ENCODE measurements at places on chromosomes 12 and 14. TPM values are rescaled to one million over a fixed set of nuclear protein-coding genes. Genes with fewer than 3 reads are reported as not detected.
A peak's percentile ranks its signal among the peaks of the same experiment; 100 is the strongest.

- DNase-seq: no peak
Observed at GRCh38 chr14:23177181-23177580, 6.3 kb downstream of the SLC7A8 start.

DNA sequence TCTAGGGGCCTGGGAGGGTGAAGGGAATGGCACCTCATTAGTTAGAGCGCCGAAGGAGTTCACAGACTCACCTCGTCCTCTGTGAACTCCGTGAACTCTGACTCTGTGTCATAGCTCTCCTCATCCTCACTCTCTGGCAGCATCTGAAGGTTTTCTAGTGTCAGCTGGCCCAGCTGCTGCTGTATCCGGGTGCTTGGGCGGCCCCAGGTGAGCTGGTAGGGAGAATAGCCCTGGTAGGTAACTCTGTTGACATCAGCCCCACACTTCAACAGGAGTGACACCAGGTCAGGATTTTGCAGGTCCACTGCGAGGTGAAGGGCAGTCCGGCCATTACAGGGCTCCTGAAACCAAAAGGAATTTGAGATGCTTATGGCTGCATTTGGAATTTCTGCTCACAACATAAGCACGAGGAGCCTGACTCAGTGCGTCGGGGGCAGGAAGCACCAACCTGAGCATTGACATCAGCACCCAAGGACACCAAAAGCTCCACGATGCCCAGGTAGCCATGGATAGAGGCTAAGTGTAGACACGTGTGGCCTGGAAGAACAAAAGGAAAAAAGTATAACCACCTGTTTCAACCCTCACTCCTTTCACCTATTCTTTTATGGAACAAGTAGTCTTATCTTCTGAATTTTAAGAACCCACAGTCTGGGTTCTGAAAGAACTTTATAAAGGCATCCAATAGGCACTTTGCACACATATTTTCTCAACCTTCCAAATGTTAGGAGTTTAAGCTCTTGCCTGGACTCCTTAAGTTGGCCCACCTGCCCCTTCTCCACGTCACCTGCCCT lies 2.0 kb downstream of the NFKBIA start:
- no peak for DNase-seq

Gene RHEBL1
- total RNA-seq: not detected

DNA sequence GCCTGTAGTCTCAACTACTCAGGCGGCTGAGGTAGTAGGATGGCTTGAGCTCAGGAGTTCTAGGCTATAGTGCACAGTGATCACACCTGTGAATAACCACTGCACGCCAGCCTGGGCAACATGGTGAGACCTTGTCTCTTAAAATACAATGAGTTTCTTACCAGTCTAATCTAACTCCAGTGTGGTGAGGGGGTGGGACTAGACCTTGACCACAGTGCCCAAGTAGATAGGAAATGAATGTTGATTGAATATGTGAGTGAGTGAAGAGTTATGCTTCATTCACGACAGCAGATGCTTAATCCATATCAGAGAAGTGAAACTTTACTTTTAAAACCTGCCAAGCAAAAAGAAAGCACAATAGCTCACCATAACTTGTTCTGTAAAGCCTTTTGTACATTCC lies 11.2 kb upstream of the AK7 start:
- no peak for DNase-seq

Gene NRL
- 1.2 TPM for total RNA-seq

Gene GZMB
- total RNA-seq: 1.7 TPM

Gene UBR7
- total RNA-seq: 16.4 TPM

- DNase-seq: no peak
Observed at GRCh38 chr12:132174839-132175490, 30.7 kb downstream of the NOC4L start.

GRCh38 chr12:54933376-54933775 lies 51.2 kb downstream of the TESPA1 start:
- DNase-seq: no peak

GRCh38 chr12:51942501-51943000 lies 8.9 kb upstream of the ACVR1B start:
- no peak for DNase-seq

Gene CNTN1
- total RNA-seq: 1.8 TPM

Gene SERPINA9
- total RNA-seq: not detected

GRCh38 chr12:94262228-94263010 lies 114.0 kb downstream of the PLXNC1 start:
- DNase-seq: peak; percentile 62

Gene DNAI7
- total RNA-seq: 0.47 TPM

DNA sequence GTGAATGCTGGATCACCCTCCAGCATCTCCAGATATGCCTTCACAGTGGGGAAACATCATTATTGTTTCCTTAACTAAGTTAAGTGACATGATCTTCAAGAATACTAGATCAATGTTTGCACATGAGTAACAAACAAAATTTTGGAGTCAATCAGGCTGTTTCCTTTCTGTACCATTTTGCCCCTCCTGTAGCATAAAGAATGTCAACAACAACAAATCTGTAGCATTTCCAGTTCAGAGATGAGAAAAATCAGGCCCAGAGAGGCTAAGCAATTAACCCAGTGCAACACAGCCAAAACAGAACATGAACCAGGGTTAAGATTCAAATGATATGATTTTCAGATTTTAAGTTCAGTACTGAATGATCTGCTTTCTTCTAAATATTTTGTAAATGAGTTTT lies 31.7 kb downstream of the SRRM4 start:
- DNase-seq: no peak

- no peak for DNase-seq
Observed at GRCh38 chr12:113127791-113128199, 7.8 kb downstream of the RASAL1 start.

- DNase-seq: no peak
Observed at GRCh38 chr14:91363776-91364523, 53.7 kb downstream of the CCDC88C start.

Gene LMNTD1
- not detected for total RNA-seq

- DNase-seq: no peak
Observed at GRCh38 chr14:104305511-104306449, 167.4 kb downstream of the KIF26A start.

- DNase-seq: no peak
Observed at GRCh38 chr12:128444598-128444997, 177.6 kb downstream of the TMEM132C start.

GRCh38 chr12:51926064-51926632 lies 18.8 kb downstream of the ACVRL1 start:
- no peak for DNase-seq

DNA sequence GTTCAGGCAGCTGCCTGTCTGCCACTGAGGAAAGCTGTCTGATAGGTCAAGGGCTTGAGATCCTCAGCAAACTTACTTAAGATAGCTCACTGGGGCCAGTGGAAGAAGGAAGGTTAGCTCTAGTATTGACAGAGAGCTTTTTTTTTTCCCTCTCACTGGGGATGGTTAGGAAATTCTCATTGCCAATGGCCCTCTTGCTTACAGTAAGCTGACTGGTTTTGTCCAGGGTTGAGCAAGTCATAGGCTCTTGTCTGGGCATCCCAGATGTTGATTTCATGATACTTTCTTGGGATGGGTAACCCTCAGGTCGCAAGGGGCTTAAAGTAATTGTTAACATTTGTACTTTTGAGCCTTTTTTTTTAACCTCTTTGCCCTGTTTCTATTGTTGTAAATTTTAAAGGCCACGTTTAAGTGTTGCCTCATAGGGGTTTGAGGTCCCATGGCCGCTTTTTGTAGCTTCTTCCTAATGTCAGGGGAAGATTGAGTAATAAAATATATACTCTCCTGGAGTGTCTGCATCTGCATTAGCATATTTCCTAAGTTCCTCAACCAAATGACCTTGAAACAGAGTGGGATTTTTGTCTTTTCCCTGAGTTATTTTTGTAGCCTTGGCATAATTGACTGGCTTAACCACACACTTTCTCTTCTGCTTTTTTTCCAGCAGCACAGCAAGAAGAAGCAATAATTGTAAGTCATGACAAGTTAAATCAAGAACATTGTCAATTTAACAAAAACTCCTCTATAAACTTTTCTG lies 716.0 kb downstream of the LRFN5 start:
- no peak for DNase-seq

GRCh38 chr12:125346362-125346761 lies 281.1 kb downstream of the AACS start:
- no peak for DNase-seq

DNA sequence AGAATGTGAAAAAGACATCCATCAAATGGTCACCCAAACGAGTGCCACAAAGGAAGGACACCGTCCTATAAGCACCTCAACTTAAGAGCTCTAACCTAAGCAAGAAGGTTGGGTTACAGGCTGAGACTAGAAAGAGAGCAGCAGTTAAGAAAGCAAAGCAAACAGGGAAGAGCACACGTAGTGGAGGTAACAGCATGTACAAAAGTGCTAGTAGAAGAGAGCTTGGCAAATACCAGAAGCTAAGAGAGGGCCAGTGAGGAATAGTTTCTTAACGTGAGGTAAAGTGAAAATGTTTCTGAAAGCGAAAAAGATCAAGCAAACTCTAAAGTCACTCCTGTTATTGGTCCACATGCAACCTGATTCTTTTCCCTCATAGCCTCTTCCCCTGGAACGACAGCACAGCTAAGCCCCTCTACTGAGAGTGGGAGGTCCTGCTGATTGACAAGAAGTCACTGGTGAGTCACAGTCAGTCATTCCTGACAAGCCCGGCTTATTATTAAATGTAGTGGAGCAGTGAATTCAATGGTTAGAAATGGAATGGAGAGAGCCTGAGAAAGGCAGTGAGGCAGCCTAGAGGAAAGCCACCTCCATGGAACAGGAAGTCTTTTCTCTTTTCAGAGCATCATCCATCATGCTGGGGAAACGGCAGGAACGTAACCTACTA lies 204.4 kb downstream of the SLC25A21 start:
- DNase-seq: no peak

Gene CLEC4E
- 8.5 TPM for total RNA-seq

GRCh38 chr12:102371165-102371564 lies 109.2 kb downstream of the IGF1 start:
- no peak for DNase-seq

- no peak for DNase-seq
Observed at GRCh38 chr14:94767321-94767878, 2.5 kb downstream of the GSC start.

- DNase-seq: no peak
Observed at GRCh38 chr12:116650062-116650461, 87.8 kb downstream of the SPRING1 start.

GRCh38 chr12:25894759-25895158 lies 63.7 kb upstream of the RASSF8 start:
- no peak for DNase-seq

DNA sequence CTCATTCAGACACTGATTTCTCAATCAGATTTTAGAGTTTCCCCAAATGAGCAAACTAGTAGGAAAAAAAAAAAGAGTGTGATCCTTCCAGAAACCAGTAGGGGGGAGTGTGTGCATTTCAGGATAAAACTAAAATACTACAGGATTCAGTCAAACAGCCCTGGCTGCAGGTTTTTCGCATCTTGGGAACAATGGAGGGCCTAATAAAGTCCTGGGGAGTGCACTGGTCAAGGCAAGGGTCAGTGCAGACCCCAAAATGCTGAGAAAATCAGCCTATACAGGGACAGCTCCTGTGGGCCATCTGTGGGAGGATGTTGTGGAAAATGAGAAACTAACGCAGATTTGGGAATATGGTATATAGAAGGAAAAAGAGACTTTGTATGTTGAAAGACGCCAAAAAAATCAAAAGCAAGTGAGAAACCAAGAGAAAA lies 22.2 kb upstream of the ABCD4 start:
- no peak for DNase-seq

GRCh38 chr14:27305441-27305945 lies 707.7 kb upstream of the NOVA1 start:
- no peak for DNase-seq

Gene RACGAP1
- 11.4 TPM for total RNA-seq

- no peak for DNase-seq
Observed at GRCh38 chr14:50363714-50364111, 33.0 kb downstream of the CDKL1 start.

- no peak for DNase-seq
Observed at GRCh38 chr14:57512220-57512619, 18.6 kb upstream of the CCDC198 start.

GRCh38 chr12:6336889-6337853 lies 4.7 kb downstream of the TNFRSF1A start:
- no peak for DNase-seq

Gene KRT83
- total RNA-seq: not detected

Gene ACRBP
- total RNA-seq: 3.8 TPM

DNA sequence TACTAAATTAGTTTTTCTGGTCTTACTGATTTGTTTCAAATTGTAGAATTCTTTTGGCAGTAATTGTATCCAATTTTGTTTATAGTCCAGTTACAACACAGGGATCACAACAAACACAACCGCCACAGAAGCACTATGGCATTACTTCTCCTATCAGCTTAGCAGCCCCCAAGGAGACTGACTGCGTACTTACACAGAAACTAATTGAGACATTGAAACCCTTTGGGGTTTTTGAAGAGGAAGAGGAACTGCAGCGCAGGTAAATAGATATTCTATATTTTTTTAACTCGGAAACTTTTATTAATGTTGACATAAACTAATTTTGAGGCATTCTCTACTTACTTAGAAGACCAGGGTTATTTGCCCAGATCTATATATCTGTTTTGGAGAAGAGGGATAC lies 17.8 kb downstream of the PAPOLA start:
- DNase-seq: no peak

DNA sequence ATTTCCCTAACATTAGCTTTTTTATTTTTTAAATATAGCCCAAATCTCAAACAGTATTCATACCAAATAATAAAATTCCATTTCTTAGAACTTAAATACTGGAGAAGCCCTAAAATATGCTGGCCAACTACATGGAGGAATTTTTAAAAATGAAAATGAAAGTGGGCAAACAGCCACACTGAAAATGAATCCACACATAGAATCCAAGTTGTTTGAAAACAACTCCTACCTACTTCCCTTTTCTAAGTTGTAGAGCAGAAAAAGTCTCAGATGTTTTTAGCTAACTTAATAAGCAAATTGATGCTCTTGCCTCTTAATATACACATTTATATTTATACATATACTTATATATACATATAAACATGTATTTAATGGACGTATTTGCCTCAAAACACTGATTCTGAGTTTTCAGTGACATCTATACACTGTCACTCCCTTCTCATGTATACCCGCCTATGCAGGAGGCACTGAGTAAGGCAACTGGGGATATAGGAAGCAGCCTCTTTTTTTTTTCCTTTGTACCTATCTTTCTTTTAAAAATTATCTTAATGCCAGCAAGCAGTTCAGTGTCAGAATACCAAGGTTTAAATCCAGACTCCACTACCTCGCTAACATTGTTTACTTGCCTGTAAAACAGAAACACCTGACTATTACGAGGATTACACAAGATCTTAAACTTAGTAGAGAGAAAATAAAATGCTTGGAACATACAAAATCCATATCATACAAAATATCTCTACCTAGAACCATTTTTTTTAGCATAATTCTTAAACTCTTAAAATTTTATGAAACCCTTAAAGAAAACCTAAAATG lies 13.3 kb downstream of the DICER1 start:
- no peak for DNase-seq

DNA sequence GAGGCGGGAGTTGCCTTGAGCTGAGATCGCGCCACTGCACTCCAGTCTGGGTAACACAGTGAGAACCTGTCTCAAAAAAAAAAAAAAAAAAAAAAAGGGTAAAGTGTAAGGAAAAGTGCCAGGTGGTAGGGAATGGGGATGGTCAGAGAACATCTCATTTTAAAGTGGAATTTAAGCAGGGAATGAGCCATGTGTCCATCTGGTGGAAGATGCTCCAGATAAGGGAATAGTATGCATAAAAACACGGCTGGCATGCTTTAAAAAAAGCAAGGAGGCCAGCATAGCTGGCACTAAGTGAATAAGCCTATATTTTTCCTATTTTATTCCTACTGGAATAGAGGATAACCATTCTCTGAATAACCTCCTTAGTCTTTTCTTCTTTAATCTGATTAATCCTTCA lies 33.7 kb downstream of the FAM186A start:
- DNase-seq: no peak

GRCh38 chr12:20429852-20430251 lies 61.5 kb downstream of the PDE3A start:
- no peak for DNase-seq

All from omental fat pad (tissue), 4 donors.